ENCODE measurements at places on chromosomes 12 and 14.

DNA sequence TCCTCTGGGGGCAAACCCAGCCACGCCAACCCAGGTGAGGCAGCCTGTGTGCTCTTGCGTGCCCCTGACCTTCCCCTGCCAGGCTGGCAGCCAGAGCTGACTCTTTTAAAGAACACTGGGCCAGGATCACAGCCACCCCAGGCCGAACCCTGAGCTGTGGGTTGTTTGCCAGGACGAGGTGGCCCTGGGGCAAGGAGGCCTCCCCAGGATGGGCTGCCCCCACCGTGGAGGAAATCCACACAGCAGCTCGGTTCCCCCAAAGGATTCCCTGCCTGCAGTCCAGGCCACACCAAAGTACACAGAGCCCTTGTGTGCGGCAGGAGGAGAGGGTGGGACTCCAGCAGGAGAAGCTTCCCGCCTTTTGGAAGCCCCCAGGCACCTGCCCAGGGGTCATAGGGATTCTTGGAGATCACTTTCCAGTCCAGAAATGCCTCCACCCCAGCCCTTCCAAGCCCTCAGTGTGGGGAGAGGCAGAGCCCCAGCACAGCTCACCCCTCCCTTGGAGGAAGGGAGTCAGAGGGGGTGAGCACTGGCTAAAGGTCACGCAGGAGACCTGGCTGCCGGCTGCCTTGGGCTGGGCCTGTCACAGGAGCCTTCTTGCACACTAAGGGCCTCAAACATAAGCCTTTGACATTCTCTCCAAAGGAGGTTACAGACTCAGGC lies 115.6 kb downstream of the CALM1 start:
- DNase-seq: no peak

- DNase-seq: peak; percentile 29
These were observed 8.1 kb downstream of the APPL2 start for GRCh38 chr12:105227879-105228278.

- DNase-seq: peak; percentile 66
These were observed 46.0 kb downstream of the MYO1H start for GRCh38 chr12:109393437-109394345.

- DNase-seq: no peak
These were observed 925.4 kb downstream of the GALC start for GRCh38 chr14:87067591-87067990.

DNA sequence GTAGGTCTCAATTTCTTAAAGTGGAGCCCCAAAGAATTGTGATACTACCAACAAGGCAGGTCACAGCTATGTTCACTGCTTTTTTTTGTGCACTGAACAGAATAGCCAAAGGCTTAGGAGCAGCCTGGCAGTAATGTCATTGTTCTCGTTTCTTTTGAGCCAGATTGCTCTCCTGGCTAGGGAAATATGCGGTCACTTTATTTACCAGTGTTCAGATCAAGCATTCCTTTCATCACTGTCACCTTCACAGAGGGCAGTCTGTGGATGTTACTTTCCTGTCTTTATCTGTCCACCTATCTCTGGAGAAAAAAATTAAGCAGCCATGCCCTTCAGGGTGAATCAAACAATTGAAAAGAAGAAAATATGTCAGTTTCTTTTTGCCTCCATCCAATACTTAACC lies 159.6 kb downstream of the BTG1 start:
- DNase-seq: no peak

- DNase-seq: no peak
These were observed 90.8 kb downstream of the EPS8 start for GRCh38 chr12:15698377-15698871.

DNA sequence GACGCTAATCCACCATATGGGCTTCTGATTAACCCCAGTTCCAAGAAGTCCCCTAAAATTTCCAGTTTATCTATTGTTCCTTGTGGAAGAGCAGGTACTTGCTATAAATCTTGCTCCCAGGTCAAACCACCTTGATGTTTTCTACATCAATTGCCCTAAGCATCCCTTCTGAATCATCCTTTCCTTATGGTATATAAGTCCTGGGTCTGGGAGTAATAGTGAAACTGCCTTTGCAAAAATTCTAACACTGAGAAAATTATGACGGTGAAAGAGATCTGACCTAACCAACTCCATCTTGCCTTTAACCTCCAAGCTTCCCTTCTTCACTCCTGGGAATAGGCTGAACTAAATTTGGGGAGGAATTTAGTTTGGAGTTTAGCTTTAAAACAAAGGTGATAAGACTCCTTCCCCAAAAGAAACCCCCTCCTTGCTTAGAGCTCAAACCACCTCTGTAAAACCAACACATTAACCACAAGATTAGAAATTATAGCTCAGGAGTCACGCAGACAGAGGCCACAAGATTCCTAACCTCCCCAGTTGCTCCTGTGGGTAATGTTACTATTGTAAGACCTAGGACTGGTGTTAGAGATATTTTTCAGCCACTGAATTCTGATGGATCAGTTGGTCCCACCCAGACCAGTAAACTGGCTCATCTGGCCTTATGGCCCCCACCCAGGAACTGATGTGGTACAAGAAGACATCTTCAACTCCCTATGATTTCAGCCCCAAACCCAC lies 33.8 kb upstream of the DTX1 start:
- DNase-seq: peak; percentile 52

GRCh38 chr12:130463818-130464670 lies 126.4 kb downstream of the PIWIL1 start:
- no peak for DNase-seq

GRCh38 chr12:31371256-31371620 lies 45.3 kb upstream of the SINHCAF start:
- no peak for DNase-seq

DNA sequence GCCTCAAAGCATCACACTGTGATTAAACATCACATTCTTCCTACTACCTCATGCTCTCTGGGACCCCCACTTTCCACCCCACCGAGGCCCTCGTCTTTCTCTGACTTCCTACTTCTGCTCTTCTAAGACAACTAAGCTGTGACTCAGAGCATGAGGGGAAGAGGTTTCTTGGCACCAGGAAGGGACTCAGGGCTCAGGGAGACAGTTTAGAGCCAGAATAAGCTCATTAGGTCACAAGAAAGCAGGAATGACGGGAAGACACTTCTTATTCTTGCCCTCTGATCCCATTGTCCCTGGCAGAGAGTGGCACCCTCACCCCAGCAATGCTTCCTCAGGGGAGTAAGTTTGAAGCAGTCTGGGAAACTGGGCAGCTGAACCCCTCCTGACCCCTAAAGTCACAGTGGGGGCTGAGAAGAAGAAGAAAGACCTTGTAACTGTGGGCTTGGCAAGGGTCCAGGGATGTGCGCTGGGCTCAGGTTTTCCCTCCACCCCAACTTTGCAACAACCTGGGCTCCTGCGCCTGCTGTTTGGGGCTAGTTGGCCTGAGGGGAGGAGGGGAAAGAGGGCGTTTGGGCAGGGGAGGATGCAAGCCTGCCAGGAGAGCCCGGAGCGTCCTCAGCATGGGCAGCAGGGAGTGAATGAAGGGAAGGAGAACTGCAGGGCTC lies 64.6 kb upstream of the ACTN1 start:
- no peak for DNase-seq

Data from activated CD4-positive, alpha-beta T cell treated with anti-CD3 and anti-CD28 coated beads, Interleukin-10, Interleukin-2, amounts not matched to agents 100 ng/mL and 50 ng/mL, durations not matched to agents 16 hours and 8 hours (primary cell).